HFFc6 (cell line): ENCODE measurements at places on chromosomes 7 and 10. TPM values are rescaled to one million over a fixed set of nuclear protein-coding genes. Genes with fewer than 3 reads are reported as not detected.
A peak's percentile ranks its signal among the peaks of the same experiment; 100 is the strongest.

SMO gene
- 0.09 and 0.50 TPM in 2 replicates for total RNA-seq

UROS gene
- total RNA-seq: 90.7 to 98.3 TPM (median 93.9 TPM) in 3 replicates

DNA sequence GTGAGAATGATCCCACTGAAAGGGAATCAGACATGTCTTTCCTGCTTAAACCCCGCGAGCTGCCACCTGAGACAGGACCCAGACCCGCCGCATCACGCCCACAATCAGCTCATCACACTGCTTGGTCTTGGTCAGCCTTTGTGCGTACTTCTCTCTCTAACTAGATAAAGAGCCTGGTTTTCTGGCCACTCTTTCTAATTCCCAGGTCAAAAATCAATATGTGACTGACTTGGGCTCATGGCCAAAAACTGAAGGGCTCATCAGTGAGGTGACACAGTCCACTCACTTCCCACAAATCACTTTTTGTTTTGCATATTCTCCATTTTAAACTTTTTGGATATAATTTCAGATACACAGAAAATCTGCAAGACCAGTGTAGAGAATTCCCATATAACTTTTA lies 247.3 kb downstream of the DIP2C start:
- peaks cover 42% of the 10 kb centered on the region for H3K36me3 ChIP-seq
- H3K4me3 ChIP-seq: no peak overlapping the region

- peak; percentile 48 for DNase-seq
- peaks cover 5% of the 10 kb centered on the region for H3K27me3 ChIP-seq
- peak overlapping the region; percentile 25; the same call in 1 of the 2 replicates for H3K4me3 ChIP-seq
- H3K4me1 ChIP-seq: peaks cover 67% of the 10 kb centered on the region
- peak overlapping the region; percentile 70 for H3K27ac ChIP-seq
Observed at GRCh38 chr10:79413196-79413595, 32.2 kb downstream of the ZCCHC24 start.

DNA sequence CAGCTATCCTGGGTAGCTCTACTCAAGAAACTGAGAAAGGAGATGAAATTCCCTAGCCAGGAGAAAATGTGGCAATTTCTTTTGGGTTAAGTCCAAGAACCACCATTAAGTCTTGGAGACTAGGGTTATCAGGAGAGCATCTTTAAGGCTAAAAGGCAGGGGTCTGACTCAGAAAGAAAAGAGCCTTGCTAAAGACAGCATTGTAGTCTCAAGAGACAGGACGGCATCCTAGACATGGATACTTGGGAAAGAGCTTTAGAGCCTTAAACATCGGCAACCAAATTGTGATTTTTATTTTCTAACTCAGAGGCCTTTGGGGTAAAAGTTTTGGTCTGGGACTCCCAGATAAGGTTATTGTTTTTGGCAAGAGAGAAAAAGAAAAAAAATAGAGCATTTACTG lies 83.1 kb downstream of the FAS start:
- peak overlapping the region; percentile 4 for H3K27ac ChIP-seq
- 0 out of 2 replicates have a peak overlapping the region, but pooled peaks have one; percentile 2 for H3K4me3 ChIP-seq
- H3K36me3 ChIP-seq: no peaks in the 10 kb centered on the region
- no peaks in the 10 kb centered on the region; the same call in 1 of the 2 replicates for H3K27me3 ChIP-seq
- peak; percentile 29 for DNase-seq

GRCh38 chr10:31587691-31588090 lies 268.7 kb downstream of the ZEB1 start:
- H3K27ac ChIP-seq: no peak overlapping the region
- DNase-seq: no peak
- H3K27me3 ChIP-seq: peaks cover 6% of the 10 kb centered on the region
- H3K36me3 ChIP-seq: no peaks in the 10 kb centered on the region; the same call in 1 of the 2 replicates
- peaks cover 12% of the 10 kb centered on the region for H3K4me1 ChIP-seq

GRCh38 chr10:76245951-76246495 lies 814.6 kb downstream of the LRMDA start:
- no peak overlapping the region for H3K27ac ChIP-seq
- H3K4me3 ChIP-seq: no peak overlapping the region
- no peaks in the 10 kb centered on the region; the same call in none of the 2 replicates for H3K27me3 ChIP-seq
